Iris pigment epithelial cell (primary cell): ENCODE measurements at places on chromosomes 5 and 9.
A peak's percentile ranks its signal among the peaks of the same experiment; 100 is the strongest.

- peak; percentile 95 for DNase-seq
Observed at GRCh38 chr5:149828161-149829011, 98.3 kb downstream of the PPARGC1B start.

DNA sequence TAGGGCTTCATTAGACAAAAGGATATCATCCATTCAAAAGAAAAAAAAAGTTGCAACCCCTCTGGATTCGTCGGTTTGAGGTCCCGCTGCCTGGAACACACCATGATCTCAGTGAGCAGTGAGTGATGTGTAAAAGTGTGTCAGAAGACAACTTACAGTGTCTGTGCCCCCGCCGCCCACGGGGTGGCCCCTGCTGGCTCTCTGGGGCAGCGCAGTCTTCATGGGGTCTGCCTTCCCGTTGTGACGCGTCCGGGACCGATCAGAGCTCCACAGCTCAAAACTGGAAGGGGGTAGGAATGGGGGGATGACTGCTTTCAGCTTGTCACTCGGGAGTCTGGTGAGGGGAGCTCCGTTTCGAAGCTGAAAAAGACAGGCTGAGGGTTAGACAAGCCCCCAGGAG, 22.6 kb downstream of the ANKS6 start:
- DNase-seq, result no peak

GRCh38 chr5:174832025-174832424, 107.6 kb downstream of the MSX2 start:
- DNase-seq, result no peak

GRCh38 chr5:154770111-154770510, 14.9 kb downstream of the LARP1 start:
- DNase-seq, result no peak

DNA sequence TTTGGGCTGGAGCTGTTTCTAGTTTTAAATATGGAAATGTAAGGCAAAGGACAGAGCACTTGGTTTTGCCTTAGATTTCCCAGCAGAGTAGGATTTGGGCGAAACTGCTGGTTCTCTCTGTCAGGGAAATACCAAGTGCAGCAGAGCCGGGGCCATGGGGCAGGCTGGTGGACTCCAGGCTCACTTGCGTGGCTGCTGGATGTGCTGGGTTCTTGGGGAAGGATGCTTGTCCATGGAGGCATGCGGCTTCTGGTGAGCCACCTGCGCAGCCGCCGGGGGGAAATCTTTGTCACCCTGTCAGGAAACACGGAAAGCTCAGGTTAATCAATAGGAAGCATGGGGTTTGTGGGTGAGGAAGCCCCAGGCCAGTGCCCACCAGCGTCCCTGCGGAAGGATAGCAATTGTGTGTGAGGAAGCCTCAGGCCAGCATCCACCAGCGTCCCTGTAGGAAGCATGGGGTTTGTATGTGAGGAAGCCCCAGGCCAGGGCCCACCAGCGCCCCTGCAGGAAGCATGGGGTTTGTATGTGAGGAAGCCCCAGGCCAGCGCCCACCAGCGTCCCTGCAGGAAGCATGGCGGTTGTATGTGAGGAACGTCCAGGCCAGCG, 80.1 kb downstream of the DAP start:
- no peak for DNase-seq

- peak; percentile 52 for DNase-seq
Observed at GRCh38 chr5:127306647-127307046, 16.1 kb downstream of the MEGF10 start.

DNA sequence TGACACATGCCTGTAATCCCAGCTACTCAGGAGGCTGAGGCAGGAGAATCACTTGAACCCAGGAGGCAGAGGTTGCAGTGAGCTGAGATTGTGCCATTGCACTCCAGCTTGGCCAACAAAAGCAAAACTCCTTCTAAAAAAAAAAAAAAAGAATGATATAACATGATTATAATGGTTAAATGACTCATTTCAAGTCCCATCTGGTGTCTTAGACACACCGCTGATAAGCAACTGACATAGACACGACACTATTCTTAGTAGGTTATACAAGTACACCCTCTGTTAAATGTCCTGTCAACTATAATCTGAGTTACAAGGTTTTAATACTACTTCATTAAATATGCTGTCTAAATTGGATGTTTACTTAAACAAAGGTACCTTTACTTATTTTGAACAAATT, 405.3 kb upstream of the CLINT1 start:
- DNase-seq, result no peak

DNA sequence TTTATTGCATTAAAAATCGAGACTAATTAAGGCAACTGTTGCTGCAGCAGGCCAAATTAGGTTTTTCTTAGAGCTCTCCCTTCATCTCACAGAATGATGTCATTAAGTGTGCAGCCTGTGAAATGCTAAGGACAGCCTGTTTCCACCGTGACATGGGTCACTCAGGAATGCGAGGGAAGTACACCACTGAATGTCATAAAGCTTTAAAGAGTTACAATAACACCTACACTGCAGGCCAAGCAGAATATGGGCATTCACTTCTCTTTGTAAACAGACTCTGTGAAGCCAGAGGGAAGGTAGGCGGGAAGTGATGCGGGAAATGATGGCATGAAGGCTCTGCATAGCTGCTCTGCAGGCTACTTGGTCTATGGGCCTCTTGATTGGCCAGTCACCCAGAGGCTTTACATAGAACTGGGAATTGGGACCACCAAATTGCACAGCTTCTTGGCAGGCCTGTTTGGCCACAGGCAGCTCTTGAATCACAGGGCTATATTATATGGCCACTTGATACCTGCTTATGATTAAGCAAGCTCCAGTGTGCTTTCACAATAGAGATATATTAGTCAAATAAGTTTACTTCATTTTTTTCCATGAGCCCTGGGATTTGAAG, 28.4 kb upstream of the AOPEP start:
- peak; percentile 67 for DNase-seq

DNA sequence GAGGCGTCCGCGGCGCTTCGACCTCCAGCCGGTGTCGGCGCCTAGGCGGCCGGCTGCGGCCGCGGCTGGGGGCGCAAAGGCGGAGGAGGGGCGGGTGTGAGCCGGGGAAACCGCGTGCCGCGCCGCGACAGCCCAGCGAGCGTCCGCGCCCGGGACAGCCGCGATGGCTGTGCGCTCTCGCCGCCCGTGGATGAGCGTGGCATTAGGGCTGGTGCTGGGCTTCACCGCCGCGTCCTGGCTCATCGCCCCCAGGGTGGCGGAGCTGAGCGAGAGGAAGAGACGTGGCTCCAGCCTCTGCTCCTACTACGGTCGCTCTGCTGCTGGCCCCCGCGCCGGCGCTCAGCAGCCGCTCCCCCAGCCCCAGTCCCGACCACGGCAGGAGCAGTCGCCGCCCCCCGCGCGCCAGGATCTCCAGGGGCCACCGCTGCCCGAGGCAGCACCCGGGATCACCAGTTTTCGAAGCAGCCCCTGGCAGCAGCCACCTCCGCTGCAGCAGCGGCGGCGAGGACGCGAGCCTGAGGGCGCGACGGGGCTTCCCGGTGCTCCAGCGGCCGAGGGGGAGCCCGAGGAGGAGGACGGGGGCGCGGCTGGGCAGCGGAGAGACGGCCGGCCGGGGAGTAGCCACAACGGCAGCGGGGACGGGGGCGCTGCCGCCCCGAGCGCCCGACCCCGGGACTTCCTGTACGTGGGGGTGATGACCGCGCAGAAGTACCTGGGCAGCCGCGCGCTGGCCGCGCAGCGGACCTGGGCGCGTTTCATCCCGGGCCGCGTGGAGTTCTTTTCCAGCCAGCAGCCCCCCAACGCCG, 605 bp downstream of the CHSY3 start:
- DNase-seq, result peak; percentile 13

DNA sequence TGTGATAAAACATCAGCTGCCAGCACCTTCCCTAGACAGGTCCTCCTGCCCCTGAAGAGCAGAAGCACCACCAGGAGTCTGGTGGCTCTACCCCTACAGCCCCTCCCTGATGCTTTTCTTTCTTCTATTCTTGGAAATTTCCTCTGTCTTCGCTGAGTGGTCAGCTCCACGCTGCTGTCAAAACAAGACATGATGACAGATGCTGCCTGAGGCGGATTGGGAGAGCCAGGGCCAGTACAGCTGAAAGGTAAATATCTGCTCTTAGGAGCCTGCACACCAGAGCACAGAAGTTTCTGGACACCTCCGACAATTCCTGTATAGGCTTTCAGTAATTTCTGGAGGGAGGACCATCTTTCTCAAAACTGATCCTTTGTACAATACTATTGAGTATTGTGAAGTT, 4.7 kb upstream of the OR1Q1 start:
- DNase-seq, result no peak

DNA sequence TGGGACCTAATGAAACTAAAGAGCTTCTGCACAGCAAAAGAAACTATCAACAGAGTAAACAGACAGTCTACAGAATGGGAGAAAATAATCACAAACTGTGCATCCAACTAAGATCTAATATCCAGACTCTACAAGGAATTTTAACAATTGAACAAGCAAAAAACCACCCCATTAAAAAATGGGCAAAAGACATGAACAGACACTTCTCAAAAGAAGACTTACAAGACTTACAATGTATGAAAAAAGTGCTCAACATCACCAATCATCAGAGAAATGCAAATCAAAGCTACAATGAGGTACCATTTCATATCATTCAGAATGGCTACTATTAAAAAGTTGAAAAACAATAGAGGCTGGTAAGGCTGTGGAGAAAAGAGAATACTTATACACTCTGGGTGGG, 58.0 kb downstream of the SHOC1 start:
- no peak for DNase-seq

- peak; percentile 74 for DNase-seq
Observed at GRCh38 chr5:106020894-106021293, 1649.8 kb downstream of the EFNA5 start.

DNA sequence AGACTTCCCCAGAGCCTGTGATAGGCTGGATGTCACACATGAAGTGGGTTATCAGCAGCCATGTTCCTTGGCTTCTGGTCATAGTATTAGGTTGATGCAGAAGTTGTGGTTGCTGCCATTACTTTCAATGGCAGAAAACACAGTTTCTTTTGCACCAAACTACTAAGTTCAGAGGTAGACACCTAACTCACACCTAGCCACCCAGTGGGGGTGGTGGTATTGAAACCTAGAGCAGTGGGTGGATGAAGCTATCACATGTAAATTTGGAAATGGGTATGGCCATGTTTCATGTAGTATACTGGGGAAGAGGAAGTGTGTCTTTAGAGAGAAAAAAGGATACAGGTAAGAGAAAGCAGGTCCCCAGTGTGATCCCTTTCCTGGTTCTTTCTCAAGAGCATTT, 347.9 kb upstream of the SEMA6A start:
- no peak for DNase-seq
